ENCODE measurements at places on chromosomes 11 and 22.

- DNase-seq = no peak
These were observed 3.1 kb upstream of the SLC35C1 start for GRCh38 chr11:45801723-45802315.

- DNase-seq = no peak
These were observed 32.2 kb upstream of the LDLRAD3 start for GRCh38 chr11:35911616-35912165.

DNA sequence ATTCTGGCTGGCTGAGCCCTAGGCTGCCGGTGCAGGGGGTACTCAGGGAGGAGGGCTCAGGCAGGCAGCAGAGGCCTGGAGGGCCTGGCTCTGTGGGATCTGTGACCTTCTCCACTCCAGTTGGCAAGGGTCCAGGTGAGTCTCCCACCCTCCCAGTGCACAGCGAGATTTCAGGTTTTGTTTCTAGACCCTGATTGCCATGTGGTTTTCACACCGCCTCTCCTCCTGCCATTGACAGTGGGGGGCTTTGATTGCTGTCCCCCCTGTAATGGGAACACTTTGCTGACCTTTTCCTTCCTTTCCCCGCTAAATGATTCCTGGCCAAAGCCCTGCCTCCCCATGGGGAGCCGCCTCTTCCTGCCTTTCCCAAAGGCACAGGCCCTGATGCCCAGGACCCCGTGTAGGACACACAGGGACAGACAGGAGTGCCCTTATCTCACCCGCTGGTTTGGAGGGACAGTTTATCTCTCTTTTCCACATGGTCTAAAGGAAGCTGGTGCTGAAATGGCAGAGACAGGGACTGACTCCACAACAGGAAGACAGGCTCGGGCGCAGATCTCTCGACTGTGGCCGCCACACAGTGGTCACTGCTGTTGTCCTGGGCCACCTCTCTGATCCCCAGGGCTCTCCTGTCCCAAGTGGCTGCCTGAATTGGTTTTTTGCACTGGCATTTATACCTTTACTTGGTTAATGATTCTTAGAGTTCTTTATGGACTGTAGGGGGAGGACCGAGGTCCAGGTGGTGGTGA lies 43.4 kb downstream of the BCR start:
- no peak for DNase-seq

DNA sequence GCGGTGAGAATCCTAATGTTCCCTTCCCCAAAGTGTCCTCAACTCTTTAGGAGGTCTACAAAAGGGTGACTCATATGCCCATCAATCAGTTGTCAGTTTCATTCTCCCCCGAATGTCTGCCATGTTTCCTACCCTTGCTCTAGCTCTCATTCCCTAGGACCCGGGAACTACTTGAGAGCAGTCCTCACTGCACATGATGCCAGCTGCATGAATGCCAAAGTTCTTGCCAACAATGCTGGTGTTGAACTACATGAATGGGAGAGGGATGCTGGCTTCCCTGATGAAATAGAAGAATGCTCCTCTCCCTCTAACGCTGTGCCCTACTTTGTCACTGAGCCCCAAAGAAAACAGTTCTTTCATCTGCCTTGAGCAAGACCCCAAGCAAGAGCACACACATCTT lies 12.5 kb upstream of the FSHB start:
- no peak for DNase-seq

- no peak for DNase-seq
These were observed 9.8 kb downstream of the LRRC55 start for GRCh38 chr11:57191311-57192219.

Measured in activated T-cell treated with anti-CD3 and anti-CD28 coated beads for 1 hour (primary cell).